NB4 (cell line): ENCODE measurements at places on chromosomes 16 and 17.

DNA sequence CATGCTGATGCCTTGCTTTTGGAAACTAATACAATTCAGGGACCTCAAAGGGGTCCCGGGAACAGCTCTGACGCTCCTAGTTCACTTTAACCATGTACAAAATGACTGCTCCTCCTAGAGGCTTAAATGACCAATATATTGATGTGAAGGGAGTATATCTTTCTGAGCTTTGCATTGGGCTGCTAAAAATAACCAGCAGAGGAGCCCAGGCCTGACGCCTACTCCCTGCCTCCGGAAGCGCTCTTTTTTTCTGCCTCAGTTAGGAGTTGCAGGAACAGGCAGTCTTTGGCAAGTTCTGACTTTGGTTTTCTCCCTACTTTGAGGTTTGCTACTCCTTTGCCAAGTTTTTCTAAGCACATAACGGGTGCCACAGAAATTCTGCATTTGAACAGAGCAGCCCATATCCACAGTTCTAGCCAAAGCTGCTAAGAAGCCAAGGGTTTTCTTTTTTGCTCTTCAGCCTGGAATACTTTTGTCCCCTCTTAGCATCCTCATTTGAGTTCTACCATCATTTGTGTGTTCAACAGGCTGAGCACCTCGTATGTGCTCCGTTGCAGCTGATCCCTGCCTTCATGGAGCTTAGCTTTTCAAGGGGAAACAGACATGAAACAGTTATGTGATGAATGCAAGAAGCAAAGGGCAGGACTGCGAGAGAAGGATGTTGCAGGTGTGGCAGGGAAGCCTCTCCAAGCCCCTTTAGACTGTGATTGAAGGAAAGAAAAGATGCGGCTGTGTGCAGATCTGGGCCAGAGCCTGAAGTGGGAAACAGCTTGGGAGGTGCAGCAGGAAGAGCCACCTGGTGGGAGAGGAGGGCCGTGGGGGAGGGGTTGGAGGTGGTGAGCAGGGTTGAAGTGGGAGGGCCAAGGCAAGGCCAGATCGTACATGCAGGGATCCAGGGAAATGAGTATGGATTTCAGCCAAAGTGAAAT lies 2.8 kb upstream of the NAGPA start:
- DNase-seq = no peak

DNA sequence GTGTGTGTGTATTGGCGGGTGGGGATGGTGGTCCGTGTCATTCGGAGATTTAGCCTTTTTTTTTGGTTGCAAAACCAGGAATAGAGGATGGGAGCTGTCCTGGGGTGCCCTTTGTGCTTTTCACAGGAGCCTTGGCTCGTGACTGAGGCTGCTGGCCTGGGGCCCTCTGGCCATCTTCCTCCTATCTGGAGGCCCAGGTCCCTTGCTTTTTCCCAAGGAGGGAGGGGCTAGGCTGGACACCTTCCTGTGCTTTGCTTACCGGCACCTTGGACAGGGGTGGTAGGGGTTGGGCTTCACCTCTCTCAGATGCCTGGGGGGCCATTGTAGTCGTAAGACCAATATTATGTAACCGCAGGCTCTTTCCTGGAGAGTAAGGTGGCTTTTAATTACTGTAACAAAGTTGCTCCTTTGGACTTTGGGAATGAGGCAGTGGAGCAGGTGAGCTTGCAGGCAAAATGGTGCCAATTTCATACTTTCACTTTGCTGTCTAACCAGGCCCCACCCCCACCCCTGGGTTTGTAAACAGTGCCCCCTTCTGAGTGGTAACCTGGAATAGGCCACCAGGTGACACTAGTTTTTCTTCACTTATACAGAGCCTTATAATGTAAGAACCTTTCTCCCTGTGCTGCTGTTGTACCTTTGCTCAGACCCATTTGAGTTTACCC lies 1.2 kb downstream of the DYNLL2 start:
- peak; percentile 48 for DNase-seq

- DNase-seq = no peak
These were observed 4.9 kb upstream of the TMEM88 start for GRCh38 chr17:7849751-7850504.

- DNase-seq = no peak
These were observed 222.1 kb downstream of the SOX9 start for GRCh38 chr17:72342627-72343527.

DNA sequence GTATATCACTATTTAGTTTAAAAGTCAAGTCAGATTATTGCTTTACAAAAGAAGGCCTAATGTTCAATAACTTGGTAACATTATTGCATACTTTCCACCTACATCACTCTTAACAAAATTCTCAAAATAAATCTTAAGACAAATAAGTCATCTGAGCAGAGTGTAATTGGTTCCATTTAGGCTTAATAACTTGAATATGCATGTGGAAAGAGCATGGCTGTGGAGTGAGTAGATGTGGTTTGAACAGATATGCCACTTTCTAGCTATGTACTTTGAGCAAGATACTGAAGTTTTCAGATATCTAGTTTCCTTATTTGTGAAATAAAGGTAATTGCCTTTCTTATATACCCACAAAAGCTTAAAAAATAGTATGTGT lies 6.7 kb upstream of the EVI2A start:
- no peak for DNase-seq

DNA sequence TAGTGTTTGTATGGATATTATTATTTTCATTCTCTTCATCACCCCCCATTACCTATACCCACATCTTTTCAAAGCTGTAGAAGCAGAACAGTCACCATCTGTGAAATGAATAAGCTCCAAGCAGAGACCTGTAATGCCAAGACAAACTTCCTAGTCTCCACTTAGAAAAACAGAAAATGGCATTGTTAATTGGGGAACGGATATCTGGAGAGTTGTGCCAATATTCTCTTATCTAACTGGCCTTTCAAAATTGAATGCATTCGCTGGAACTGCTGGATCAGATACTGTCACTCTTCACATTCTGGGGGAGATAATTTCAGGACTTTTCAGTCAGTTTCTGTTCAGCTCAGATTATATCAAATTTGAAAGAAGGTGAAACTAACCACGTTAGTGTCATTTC lies 464.4 kb upstream of the GOT2 start:
- DNase-seq = no peak

GRCh38 chr17:4583782-4584100 lies 588 bp upstream of the SMTNL2 start:
- DNase-seq = no peak

- no peak for DNase-seq
These were observed 82.8 kb upstream of the SEC14L1 start for GRCh38 chr17:77058016-77058415.

- no peak for DNase-seq
These were observed 172.5 kb downstream of the HS3ST3A1 start for GRCh38 chr17:13429201-13429600.

- no peak for DNase-seq
These were observed 2.5 kb upstream of the AIPL1 start for GRCh38 chr17:6437466-6437865.

- peak; percentile 96 for DNase-seq
These were observed at the start of gene FZD2 for GRCh38 chr17:44556832-44557606. Gene FZD2, plus strand, starts transcription at chr17:44557484. Its CDS starts 205 bp downstream, at chr17:44557689.

- DNase-seq = peak; percentile 96
These were observed 4.0 kb downstream of the MAFG start for GRCh38 chr17:81923302-81924260.

DNA sequence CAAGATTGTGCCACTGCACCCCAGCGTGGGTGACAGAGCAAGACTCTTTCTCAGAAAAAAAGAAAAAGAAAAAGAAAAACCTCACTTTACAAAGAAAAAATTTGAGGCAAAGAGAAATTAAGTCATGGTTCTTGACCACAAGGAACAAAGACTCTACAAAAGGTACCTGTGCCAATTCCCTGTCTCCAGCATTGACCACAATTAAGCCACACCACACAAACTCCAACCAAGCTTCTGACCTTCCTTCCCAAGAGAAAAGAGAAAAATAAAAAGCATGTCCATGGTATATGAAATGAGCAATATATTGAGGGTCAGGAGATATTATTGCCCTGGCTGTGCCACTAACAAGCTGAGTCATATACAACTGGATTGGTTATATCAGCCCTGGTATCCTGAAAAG lies 146.3 kb upstream of the NOG start:
- no peak for DNase-seq
